H1 (cell line): ENCODE measurements at places on chromosomes 13 and 19. TPM values are rescaled to one million over a fixed set of nuclear protein-coding genes. Genes with fewer than 3 reads are reported as not detected.

- no peaks in the 10 kb centered on the region for H3K4me1 ChIP-seq
- no peak for DNase-seq
- no peak overlapping the region for H3K4me3 ChIP-seq
- no peaks in the 10 kb centered on the region for H3K27me3 ChIP-seq
Observed at GRCh38 chr13:107900775-107901174, 314.6 kb downstream of the LIG4 start.

Gene RDH13
- 29.4 and 31.5 TPM in 2 replicates for total RNA-seq

Gene PCDH17
- total RNA-seq = 0.60 and 0.67 TPM in 2 replicates

DNA sequence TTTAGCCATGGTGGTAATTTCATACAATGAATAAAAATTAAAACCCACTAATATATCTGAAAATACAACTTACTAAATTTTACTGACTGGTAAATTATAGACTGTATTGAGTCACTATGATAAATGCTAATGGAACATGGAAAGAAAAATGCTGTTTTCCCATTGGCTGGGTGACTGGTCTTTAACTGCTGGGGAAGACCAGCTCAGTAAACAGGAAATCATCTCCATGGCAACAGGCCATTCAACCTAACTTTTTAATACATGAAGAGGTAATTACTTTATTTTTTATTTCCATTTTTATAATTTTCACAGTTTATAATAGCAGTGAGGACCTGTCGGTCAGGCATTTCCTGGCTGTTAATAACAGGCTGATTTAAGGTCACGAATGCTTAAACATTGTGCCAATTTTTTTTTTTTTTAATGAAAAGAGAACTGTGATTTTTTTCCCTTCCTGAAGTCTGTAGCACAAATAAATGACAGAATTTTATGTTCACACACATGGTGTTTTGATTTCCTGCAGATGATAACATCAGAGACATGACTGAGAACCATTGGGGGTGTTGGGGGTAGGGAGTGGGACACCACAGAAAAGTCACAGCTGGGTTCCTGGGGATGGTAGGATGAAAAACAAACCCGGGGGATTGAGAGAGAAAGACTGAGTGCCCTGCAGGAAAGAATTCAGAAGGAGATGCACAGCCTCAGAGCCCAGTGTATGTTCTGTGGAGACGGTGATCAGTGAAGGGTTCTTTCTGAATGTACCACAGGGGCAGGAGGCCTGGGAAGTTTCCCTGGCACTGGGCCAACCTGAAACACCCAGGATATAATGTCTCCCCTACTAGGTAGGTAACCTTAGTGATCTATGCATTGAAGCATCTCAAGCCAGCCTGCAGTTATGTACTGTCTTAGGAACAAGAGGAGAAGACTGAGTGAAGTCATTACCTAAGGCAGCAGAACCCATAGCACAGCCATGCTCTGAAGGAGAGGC, 297.1 kb downstream of the COG6 start:
- DNase-seq = no peak
- H3K36me3 ChIP-seq = no peaks in the 10 kb centered on the region
- H3K27ac ChIP-seq = no peak overlapping the region

Gene IGSF23
- total RNA-seq = not detected in 2 replicates

Gene URAD
- not detected in 2 replicates for total RNA-seq

DNA sequence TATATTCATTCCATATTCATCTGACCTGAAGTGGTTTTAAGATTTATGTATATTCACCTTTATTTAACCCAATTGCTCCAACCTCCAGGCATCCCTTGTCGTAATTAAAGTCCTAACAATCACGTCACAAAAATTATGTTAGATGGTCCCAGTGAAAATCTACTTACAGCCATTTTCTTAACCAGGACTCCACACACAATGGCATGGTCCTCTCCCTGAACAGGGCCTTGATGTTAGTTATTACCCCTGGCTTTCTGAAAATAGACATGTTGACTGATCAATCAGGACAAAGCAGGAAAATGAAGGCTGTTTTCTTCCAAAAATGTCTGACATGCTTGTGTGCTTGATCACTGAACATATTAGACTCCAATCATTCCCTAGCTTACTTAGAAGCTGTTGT, 542.7 kb upstream of the SLITRK5 start:
- H3K27me3 ChIP-seq = no peaks in the 10 kb centered on the region
- H3K4me1 ChIP-seq = peaks cover 3% of the 10 kb centered on the region
- no peak overlapping the region for H3K27ac ChIP-seq
- H3K36me3 ChIP-seq = no peaks in the 10 kb centered on the region
- no peak overlapping the region for H3K4me3 ChIP-seq

Gene RUBCNL
- 4.9 and 7.2 TPM in 2 replicates for total RNA-seq

GRCh38 chr13:20969182-20969581, 66.6 kb upstream of the XPO4 start:
- no peak overlapping the region for H3K4me3 ChIP-seq
- H3K27ac ChIP-seq = no peak overlapping the region
- no peak for DNase-seq

GRCh38 chr19:16185768-16186123, 536 bp downstream of the FAM32A start:
- no peaks in the 10 kb centered on the region for H3K4me1 ChIP-seq
- DNase-seq = no peak
- peak overlapping the region; percentile 80; the same call in 1 of the 2 replicates for H3K27ac ChIP-seq
- H3K27me3 ChIP-seq = no peaks in the 10 kb centered on the region
- peak overlapping the region; percentile 91 for H3K4me3 ChIP-seq
- peaks cover 24% of the 10 kb centered on the region for H3K36me3 ChIP-seq

DNA sequence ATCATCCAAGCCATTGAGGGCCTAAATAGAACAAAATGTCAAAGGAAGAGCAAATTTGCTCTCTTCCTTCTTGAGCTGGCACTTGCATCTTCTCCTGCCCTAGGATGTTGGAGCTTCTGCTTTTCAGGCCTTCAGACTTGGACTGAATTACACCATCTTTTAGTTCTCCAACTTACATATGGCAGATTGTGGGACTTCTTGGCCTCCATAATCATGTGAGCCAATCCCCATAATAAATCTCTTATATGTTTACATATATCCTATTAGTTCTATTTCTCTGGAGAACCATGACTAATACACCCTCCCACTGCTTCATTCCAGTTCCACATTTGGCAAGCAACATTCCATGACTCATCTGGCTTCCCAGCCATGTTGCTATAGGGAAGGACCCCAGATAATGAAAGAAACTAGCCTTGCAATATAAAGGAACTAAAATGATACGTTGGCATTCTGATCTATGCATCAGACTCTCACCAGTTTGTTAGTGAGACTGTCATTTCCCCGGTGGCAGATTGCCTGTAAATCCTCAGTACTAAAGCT, 11.0 kb upstream of the ACOD1 start:
- DNase-seq = no peak
- H3K4me3 ChIP-seq = no peak overlapping the region
- no peaks in the 10 kb centered on the region for H3K36me3 ChIP-seq
- H3K27me3 ChIP-seq = no peaks in the 10 kb centered on the region
- H3K27ac ChIP-seq = no peak overlapping the region
- no peaks in the 10 kb centered on the region for H3K4me1 ChIP-seq

DNA sequence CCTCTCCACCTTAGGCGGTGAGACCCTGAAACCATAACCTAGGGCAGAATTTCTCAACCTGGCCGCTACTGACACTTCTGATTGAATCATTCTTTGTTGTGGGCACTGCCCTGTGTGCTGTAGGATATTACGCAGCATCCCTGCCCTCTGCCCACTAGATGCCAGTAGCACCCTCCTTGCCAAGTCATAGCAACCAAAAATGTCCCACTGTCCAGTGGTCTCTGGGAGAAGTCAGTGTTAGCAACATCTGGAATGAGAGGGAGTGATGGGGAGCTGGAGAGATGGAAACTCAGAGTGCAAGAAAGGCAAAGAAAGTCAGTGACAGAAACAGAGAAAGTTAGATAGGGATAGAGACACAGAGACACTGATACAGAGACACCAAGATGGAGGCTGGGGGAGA, 13.6 kb downstream of the KLK4 start:
- no peak for DNase-seq
- no peaks in the 10 kb centered on the region for H3K36me3 ChIP-seq
- no peak overlapping the region for H3K4me3 ChIP-seq
- no peaks in the 10 kb centered on the region for H3K4me1 ChIP-seq
- no peak overlapping the region for H3K27ac ChIP-seq
- H3K27me3 ChIP-seq = no peaks in the 10 kb centered on the region

- no peak for DNase-seq
- H3K4me3 ChIP-seq = peak overlapping the region; percentile 55
- no peaks in the 10 kb centered on the region for H3K36me3 ChIP-seq
- H3K27me3 ChIP-seq = peaks cover 48% of the 10 kb centered on the region
Observed at GRCh38 chr19:45153339-45154063, 7.3 kb downstream of the NKPD1 start.

GRCh38 chr13:25225970-25226369, 53.9 kb upstream of the AMER2 start:
- no peaks in the 10 kb centered on the region for H3K27me3 ChIP-seq
- no peaks in the 10 kb centered on the region for H3K4me1 ChIP-seq
- H3K27ac ChIP-seq = no peak overlapping the region
- no peaks in the 10 kb centered on the region for H3K36me3 ChIP-seq
- DNase-seq = no peak
- H3K4me3 ChIP-seq = no peak overlapping the region

Gene KATNAL1
- 10.2 and 13.2 TPM in 2 replicates for total RNA-seq

Gene LRRC8E
- total RNA-seq = 2.9 and 3.4 TPM in 2 replicates

- no peak overlapping the region for H3K4me3 ChIP-seq
- H3K4me1 ChIP-seq = no peaks in the 10 kb centered on the region
- H3K36me3 ChIP-seq = no peaks in the 10 kb centered on the region
- no peak for DNase-seq
- no peak overlapping the region for H3K27ac ChIP-seq
- H3K27me3 ChIP-seq = no peaks in the 10 kb centered on the region
Observed at GRCh38 chr19:2711172-2711874, 8.8 kb upstream of the GNG7 start.

DNA sequence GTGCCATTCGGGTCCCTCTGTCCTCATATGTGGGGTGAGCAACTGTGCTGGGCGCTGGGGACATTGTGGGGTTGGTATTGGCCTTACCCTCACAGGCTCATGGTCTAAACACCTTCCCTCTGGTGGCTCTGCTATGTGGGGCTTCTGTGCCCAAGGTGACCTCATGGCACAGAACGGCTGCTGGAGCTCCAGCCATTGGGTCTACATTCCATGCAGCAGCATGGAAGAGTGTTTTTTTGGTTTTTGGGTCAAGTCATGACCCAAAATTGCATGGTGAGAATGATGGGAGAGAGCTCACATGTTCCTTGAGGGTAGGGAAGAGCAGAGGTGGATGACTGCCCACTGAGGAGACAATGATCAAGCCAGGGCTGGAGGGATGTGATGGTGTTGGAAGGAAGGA, 17.2 kb downstream of the PGLS start:
- no peak for DNase-seq
- no peak overlapping the region for H3K27ac ChIP-seq
- no peaks in the 10 kb centered on the region; the same call in 1 of the 2 replicates for H3K4me1 ChIP-seq
- H3K4me3 ChIP-seq = no peak overlapping the region
- H3K27me3 ChIP-seq = peaks cover 3% of the 10 kb centered on the region; the same call in 1 of the 2 replicates

DNA sequence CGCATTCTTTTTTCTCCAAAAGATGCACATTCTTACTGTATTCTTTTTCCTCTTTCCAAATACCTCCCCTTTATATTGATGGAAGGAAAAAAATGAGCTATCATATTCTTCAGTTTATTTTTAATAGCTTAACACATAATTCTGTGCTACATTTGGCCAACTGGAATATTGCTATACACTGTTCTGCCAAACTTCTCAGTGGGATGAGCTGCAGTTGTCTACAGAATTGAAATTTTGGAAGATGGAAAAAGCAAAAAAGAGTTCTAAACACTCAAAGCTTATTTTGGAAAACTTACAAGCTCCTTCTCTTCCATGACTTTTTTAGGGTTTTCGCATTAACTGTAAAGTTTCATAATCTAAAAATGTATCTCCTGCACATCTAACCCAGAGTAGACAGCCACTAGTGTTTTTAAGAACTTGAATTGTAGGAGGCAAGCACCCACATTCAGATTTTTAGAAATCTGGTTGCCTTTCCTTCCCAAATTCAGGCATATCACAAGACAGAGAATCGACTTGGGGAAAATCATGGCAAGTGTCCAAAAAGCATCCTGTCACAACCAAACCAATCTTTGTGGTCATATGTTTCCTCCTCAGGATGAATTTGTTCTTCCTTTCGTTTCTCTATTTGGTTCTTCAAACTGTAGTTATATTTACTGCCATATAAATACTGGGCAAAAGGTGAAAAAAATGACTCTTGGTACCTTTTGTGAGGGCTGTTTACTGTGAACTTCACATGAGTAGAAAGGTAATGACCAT, 111.4 kb upstream of the FRY start:
- H3K27me3 ChIP-seq = no peaks in the 10 kb centered on the region
- no peak for DNase-seq
- no peaks in the 10 kb centered on the region for H3K36me3 ChIP-seq
- no peak overlapping the region for H3K27ac ChIP-seq

Gene ZNF98
- total RNA-seq = not detected in 2 replicates

DNA sequence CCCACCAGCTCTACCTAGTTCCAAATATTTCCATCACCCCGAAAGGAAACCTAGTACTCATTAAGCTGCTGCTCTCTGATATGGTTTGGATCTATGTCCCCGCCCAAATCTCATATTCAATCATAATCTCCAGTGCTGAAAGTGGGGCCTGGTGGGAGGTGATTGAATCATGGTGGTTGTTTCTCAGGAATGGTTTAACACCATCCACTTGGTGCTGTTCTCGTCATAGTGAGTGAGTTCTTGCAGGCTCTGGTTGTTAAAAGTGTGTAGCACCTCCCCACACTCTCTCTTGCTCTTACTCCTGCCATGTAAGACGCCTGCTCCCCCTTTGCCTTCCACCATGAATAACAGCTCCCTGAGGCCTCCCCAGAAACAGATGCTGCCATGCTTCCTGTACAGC, 43.4 kb upstream of the MED4 start:
- H3K27ac ChIP-seq = no peak overlapping the region
- no peak for DNase-seq
- H3K36me3 ChIP-seq = no peaks in the 10 kb centered on the region

DNA sequence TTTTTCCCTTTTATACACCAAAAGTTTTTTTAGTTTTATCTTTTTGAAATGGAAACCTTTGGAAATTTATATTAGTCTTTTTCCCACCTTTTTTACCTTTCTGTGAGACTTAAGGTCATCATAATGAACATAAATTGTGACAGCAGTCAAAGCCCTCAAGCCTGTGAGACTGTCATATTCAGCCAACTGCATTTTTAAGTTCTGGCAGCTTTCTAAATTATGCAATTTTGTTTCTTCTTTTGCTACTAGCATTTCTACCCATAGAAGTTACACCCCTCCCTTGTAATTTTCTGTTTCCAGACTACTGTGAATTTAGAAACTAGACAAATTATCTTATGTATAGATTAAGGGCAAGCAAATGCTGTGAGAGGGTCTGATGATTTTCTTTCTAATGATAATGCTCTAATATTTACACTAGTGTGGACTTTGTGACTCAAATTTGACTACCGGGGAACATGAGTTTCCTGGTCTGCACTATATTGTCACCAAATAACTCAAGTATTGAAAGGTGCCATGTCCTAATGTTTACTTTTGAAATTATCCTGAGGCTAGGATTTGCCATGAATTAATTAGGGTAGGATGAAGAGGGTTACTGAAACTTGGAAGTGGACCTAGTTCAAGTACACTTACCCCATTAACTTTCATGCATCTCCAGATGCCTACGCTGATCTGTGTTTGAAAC, 43.7 kb downstream of the FRY start:
- H3K27me3 ChIP-seq = no peaks in the 10 kb centered on the region
- H3K27ac ChIP-seq = no peak overlapping the region
- H3K36me3 ChIP-seq = no peaks in the 10 kb centered on the region
- DNase-seq = no peak

- H3K27ac ChIP-seq = no peak overlapping the region
- DNase-seq = no peak
- H3K4me1 ChIP-seq = peaks cover 2% of the 10 kb centered on the region
- H3K36me3 ChIP-seq = no peaks in the 10 kb centered on the region
- H3K4me3 ChIP-seq = no peak overlapping the region
- H3K27me3 ChIP-seq = no peaks in the 10 kb centered on the region
Observed at GRCh38 chr13:100254002-100254401, 165.1 kb downstream of the PCCA start.
